ENCODE measurements at places on chromosomes 4 and X.

GRCh38 chr4:24865401-24865800 lies 47.4 kb downstream of the CCDC149 start:
- no peak for DNase-seq

- DNase-seq: no peak
Observed at GRCh38 chr4:7915875-7916242, 23.8 kb downstream of the AFAP1 start.

DNA sequence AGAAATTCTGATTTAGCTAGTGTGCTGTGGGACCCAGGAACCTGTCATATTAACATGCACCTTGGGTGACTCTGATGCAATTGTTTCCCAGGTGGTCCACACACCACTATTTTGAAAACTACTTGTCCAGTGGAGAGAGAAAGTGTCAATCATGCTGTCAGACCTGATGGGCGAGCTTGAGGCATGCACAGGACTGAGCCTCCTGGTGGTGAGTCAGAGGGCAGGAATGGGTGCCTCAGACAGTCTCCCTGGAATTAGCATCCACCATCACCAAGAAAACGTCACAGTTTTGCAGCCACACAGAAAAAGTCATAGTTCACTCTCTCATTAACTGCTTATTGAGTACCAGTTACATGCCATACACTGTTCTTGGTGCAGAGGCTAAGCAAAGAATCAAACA lies 181.8 kb upstream of the MAOA start:
- DNase-seq: no peak

DNA sequence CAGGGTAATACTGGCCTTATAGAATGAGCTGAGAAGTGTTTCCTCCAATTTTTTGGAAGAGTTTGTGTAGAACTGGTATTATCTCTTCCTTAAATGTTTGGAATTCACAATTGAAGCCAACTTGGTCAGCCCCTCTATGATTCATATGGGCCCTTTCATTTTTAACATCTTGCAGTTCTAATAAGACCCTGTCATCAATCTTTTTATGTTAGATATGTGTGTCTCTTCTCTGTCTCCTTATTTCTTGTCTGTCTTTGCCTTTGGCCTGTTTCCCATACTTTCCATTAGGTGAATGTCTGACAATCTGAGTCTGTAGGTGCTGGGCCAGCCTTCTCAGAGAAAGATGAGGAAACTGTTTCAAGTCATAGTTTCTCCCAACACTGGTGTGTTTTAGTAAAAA lies 88.7 kb downstream of the SLC16A2 start:
- DNase-seq: no peak

GRCh38 chrX:19089555-19090040 lies 32.7 kb downstream of the ADGRG2 start:
- no peak for DNase-seq

GRCh38 chr4:141739636-141740035 lies 103.3 kb downstream of the IL15 start:
- DNase-seq: no peak

DNA sequence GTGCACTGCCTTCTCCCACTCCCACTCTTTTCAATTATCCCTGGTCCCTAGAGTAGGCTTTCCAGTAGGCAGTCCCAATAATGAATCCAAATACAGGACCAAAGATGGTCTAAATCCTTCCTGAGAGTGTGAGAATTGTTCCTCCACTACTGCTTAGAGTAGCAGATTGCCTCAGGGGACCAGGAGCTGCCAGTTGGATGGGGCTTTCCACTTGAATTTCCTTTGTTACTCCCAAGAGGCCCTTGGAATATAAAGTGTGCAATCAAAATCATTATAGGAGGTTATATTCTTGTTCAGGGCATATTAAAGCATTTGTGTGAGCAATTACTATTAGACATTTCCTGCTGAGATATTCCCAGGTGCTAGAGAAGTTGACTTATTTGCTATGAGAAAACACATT lies 156.6 kb upstream of the TLL1 start:
- DNase-seq: peak; percentile 78

DNA sequence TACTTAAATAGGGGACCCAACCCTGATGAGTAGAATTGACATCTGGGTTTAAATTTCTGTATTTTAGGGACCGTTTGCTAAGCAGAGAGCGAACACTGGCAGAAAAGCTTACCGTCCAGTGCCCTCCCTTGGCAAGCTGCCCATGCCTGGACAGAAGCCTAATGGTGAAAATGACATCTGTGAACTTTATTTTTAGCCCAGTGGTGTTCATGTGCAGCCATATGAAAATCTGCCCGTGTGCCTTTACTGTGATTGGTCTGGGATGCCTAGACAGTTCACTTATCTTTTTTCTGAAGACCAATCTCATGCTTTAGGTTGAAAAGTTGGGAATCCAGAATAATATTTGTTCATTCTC lies 1.1 kb downstream of the STBD1 start:
- peak; percentile 33 for DNase-seq

GRCh38 chrX:13275031-13275430 lies 44.8 kb downstream of the ATXN3L start:
- no peak for DNase-seq

GRCh38 chr4:159498446-159499115 lies 395.7 kb downstream of the RAPGEF2 start:
- no peak for DNase-seq

DNA sequence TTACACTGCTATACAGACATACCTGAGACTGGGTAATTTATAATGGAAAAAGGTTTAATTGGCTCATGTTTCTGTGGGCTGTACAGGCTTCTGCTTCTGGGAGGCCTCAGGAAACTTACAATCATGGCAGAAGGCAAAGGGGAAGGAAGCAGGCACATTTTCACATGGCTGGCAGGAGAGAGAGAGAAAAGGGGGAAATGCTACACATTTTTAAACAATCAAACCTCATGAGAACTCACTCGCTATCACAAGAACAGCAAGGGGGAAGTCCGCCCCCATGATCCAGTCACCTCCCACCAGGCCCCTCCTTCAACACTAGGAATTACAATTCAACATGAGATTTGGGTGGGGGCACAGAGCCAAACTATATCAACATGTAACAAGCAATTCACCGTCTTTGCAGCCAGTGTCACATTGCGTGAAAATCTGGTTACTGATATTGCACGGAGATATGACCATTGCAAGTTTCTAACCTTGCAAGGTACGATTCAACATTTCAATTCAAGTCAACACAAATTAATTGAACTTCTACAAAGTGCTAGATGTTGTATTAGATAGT lies 61.7 kb upstream of the RELL1 start:
- DNase-seq: no peak

DNA sequence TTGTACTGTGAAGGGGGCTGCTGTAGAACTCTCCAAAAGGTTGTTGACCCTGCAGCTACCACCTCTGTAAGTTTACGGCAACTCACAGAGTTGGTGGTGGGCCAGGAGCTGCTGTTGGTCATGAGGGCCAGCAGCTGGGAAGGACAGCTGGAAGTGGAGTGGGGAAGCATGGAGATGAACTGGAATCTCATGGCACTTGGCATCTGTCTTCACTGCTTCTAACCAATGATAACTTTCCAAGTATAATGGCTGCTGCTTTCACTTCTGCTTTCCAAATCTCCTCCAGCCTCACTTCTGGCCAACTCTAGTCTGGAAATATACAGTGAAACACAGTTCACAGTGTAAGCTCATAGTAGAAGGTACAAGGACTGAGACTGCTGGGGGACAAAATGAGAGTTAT lies 126.5 kb upstream of the INTU start:
- no peak for DNase-seq

DNA sequence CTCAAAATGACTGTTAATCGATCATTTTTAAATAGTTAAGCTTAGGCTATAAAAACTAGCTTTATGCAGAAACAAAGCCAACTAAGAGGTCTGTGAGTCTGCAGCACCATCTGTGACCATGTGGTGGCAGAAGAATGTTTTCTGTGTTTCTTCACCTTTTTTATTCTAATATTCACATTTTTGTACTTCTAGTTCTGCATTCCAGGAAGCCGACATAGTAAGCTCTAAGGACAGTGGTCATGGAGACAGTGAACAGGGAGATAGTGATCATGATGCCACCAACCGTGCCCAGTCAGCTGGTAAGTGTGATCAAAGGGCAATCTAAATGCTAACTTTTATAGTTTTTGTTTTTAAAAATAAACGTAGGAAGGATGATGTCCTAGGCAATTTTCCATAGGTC lies 5.6 kb downstream of the PCDH10 start:
- DNase-seq: no peak

- DNase-seq: no peak
Observed at GRCh38 chr4:184058026-184058425, 152.9 kb downstream of the STOX2 start.

DNA sequence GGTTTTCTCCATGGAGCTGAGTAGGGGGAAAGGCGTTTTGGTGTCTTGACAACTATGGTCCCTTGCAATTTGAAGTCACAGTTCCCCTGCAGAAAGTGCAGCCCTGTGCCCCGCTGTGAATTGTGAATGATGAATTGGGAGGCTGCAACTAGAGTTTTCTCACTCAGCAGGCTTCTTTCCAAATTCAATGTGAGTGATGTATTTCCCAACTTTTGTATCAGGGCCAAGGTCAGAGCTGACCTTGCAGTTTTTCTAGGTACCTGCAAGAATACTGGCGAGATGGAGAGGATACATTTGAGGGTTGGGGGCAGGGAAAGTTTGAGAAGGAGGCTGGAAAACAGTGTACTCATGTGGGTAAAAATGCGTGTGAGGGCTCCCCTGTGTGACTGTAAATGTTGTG lies 11.7 kb downstream of the PHEX start:
- DNase-seq: no peak

DNA sequence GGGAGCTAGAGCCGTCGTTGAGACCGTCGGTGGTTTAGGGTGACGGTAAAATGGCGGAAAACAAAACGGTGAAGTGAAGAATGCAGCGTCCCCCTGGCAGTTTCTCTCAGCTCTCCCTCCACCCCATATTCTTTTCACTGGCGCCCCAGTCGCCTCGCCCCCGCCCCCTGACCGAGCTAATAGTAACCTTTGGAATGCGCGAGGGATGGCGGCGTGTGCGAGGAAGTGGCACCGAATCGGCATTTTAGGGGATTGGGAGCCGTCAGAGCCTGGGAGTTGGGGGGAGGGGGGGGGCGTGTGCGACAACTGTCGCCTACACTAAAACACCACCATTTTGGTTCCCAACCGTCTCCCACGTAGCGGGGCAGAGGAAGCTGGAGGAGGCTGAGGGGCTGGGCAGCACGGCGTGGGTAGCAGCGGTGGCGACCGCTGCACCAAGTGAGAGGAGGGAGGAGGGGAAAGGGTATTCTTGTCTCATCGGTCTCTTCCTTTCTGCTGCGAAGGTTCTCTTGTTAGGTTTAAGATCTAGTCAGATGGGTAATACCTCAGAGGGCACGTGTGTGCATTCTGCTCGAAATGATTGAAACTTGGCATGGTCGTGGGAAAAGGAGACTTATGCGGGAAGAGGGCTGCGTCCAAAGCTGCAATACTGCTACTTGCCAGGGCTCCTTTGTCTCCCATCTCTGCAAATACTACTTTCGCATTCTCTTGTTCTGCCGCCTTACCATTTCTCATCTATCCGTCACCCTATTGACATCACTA lies 840 bp downstream of the ZNF711 start:
- peak; percentile 55 for DNase-seq

GRCh38 chr4:99848591-99849001 lies 32.0 kb downstream of the DAPP1 start:
- no peak for DNase-seq

GRCh38 chr4:88957570-88957969 lies 99.4 kb downstream of the FAM13A start:
- no peak for DNase-seq

DNA sequence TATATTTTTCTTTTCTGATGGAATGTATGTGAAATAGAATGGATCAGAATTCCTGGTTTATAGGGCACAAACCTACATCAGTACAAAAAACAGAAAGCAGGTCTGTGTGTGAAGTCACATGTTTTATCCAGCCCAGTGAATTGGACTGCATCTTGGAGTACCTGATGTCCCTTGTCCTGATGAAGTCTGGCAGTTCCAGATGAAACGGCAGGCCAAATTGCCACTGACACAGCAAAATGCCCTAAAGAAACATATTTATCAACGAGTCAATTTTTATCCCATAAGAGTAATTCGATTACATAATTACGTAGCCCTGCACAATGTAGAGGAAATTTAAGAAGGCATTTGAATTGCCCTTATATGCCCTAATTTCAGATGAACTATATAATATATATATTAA lies 37.8 kb upstream of the ATP6AP2 start:
- no peak for DNase-seq

DNA sequence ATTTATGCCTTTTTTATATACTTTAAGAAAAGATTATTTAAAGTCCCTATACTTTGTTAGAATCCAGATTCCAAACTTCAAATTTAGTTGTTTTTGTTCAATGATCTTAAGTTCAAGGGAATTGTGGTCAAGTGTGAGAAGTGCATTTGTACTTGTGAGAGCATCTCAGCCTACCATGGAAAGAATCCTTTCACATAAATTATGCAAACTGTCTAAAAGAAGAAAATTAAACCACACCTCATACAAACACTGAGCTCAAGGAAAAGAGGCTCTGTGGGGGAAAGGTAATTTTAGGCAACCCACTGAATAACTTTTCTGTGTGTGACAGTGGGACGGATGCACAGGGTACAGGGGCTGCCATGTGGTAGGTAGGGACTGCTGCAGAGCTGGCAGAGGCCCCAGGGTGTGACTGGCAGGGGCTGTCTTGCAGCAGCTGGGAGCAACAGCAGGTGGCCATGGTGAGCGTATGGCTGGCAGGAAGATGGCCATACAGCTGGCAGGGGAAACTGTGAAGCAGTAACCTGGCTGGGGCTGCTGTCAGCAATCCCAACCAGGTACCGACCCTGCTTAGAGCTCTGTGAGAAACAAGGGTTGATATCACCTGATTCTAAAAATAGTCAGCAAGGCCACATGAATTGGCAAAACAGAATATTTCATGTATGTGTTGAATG lies 130.6 kb downstream of the UGT8 start:
- peak; percentile 2 for DNase-seq

- no peak for DNase-seq
Observed at GRCh38 chrX:139691493-139691842, 16.5 kb downstream of the MCF2 start.

DNA sequence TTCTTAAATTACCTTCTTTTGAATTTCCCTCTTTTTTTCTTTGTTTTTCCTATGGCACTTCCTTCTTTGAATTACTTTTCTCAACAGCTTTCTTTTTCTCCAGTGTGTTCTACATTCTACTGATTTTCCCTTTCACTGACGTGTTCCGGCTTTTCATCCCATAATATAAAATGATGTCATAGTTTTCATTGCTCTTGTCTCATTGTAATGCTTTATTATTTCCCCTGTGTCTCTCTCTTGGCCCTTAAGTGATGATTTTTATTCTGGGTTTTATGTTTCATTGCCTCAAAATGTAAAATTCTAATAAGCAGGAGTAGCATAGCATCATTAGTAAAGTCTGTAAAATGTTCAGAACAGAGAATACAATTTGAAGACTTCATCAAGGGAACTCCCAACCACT lies 299.3 kb downstream of the KCTD8 start:
- no peak for DNase-seq

DNA sequence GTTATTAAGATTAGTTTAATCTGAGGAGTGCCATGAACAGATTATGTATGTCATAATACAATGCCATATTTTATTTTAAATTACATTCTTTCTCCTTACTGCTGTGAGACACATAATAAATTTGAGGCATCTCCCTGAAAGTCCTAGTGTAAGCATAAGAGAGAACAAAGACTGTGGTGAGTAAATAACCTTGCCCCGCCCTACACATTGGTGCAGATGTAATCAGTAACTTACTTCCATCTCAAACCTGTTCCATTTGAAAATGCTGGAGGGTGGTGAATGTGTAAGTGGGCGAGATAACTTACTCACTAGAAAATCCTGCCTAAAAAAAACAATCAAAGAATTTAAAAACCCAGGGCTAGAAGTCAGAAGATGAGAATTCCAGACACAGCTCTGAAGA lies 338.1 kb upstream of the SLIT2 start:
- DNase-seq: no peak
